ENCODE measurements at places on chromosomes 6 and 20.

GRCh38 chr6:43306086-43306485 is 2.5 kb downstream of the CRIP3 start:
- no peak for DNase-seq

GRCh38 chr6:31556307-31556706 is 8.9 kb downstream of the NFKBIL1 start:
- DNase-seq = no peak

GRCh38 chr6:168985705-168986104 is 267.9 kb downstream of the THBS2 start:
- DNase-seq = no peak

DNA sequence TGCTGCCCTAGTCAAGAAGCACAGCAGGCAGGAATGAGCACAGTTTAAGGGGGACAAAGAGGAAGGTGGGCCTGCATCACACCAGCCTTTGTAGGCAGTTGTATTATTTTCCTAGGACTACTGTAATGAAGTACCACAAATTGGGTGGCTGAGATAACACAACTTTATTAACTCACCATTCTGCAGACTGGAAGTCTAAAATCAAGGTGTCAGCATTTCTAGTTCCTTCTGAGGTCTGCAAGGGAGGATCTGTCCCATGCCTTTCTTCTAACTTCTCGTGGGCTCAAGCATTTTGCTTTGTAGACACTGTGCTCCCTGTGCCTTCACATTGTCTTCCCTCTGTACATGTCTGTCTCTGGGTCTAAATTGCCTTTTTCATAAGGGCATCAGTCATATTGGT is 488.5 kb upstream of the JARID2 start:
- no peak for DNase-seq

- no peak for DNase-seq
Measured at GRCh38 chr6:133769463-133769862, 119.5 kb upstream of the TCF21 start.

DNA sequence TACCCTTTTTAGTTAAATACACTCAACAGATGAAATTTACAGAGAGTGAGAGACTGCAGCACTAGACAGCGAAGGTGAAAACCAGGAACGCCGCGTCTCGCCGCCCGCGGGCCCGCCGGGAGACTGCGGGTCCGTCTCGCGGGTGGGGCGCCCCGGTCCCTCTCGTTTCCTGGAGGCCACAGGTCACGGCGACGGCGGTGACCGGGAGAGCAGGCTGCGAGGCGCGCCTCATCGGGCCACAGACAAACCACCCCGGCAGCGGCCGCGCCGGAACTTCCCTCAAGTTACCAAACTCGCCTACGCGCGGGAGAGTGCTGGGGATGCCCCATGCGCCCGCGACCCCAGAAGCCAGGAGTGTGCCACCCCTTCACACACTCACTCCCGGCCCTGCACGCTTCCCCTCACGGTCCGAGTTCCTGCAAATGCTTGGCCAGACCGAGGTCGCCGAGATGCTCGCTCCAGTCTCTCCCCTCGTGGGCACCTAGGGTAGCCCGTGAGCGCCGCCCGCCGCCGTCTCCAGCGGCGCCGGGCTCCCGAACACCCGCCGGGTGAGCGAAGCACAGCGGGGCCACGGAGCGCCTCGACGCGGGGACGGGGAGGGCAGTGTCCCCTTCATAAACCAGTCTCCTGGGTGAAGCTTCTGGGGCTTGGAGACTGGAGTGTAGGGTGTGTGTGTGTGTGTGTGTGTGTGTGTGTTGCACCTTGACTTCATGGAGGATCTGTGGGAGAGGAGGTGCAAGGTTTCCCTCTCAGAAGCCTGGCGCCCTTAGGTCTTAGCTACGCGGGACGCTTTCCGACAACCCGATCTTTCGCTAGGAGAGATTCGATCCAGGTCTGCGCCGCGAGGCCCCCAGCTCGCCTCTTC is 1.4 kb downstream of the BACH2 start:
- peak; percentile 76 for DNase-seq

- DNase-seq = no peak
Measured at GRCh38 chr6:38739532-38739931, 24.4 kb downstream of the DNAH8 start.

DNA sequence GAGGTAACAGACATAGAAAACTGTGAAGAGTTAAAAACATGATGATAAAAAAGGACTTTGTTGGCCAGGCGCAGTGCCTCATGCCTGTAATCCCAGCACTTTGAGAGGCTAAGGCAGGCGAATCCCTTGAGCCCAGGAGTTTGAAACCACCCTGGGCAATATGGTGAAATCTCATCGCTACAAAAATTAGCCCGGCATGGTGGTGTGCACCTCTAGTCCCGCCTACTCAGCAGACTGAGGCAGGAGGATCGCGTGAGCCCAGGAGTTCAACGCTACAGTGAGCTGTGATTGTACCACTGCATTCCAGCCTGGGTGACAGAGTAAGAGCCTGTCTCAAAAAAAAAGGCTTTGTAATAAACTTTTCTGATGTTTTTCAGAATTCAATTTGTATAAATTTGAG is 60.1 kb downstream of the GFOD1 start:
- no peak for DNase-seq

- DNase-seq = no peak
Measured at GRCh38 chr6:10375391-10375969, 39.4 kb downstream of the TFAP2A start.

DNA sequence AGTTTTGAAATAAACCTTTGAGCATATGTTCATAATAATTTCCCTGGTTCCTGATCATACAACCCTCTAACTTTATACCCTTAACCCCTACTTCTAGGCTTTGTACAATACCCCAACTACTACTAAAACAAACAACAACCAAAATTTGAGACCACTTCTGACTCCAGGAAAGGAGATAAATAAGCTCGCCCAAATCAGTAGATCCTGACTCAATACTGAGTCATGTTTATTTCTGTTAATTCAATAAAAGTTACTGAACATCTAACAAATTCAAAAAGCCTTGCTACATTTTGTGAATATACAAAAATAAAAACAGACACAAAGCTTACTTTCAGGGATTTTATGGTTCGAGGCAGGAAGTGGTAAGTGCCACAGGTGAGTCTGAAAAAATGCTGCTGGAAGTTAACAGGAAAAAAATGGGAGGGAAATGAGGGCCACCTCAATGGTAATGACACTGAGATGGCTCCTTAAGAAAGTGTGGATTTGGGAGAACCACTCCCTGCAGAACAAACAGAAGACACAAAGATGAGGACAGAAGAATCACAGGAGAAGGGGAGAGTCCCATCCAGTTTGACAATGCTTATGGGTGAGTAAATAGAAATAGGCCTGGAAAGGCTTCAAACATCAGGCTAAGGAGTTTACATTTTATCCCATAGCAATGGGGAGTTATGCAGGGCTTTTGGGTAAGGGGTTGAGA is 63.4 kb downstream of the DST start:
- no peak for DNase-seq

GRCh38 chr6:36757206-36757605 is 59.6 kb downstream of the RAB44 start:
- no peak for DNase-seq

DNA sequence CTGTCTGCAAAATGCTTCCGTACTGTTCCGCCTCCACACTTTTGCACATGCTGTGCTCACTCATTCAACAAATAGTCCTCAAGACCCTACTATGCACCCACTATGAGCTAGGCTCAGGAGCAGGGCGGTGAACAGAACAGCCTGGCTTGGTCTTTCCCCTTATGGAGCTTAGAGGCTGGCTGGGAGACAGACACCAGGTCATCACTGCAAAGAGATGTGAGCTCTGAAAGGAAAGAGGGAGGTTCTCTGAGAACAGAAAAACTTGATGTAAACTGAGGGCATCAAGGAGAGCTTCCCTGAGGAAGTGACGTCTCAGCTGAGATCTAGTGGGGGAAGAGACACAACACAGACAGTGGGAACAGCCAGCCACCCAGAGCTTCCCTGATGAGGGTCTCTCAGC is 31.0 kb upstream of the TGM2 start:
- no peak for DNase-seq

DNA sequence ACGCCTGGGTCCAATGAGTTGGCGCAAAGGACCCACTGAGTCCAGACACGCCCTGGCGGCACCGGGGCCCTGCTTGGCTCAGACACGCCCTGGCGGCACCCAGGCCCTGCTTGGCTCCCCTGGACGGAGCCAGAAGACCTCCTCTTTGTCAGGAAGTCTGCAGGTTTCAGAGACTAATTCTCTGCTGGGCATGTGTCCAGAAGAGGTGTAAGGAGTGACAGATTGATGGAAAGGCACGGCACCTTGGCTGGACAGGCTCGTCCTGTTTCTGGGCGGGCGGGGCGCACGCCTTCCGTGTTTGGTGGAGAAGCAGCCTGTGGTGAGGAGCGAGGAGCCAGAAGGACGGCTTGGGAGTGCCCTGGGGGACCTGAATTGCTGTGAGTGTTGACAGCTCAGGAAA is 23.1 kb upstream of the DACT2 start:
- DNase-seq = no peak
